ENCODE measurements at places on chromosomes 3 and 15. TPM values are rescaled to one million over a fixed set of nuclear protein-coding genes. Genes with fewer than 3 reads are reported as not detected.

The SEMA5B gene
- total RNA-seq = not detected

The C3orf33 gene
- total RNA-seq = 2.4 TPM

The DLL4 gene
- 72.7 TPM for total RNA-seq

The ERICH6 gene
- not detected for total RNA-seq

The SPINK8 gene
- not detected for total RNA-seq

The CD47 gene
- total RNA-seq = 73.4 TPM

The PRR23C gene
- total RNA-seq = not detected

The PSTPIP1 gene
- total RNA-seq = 1.9 TPM

The BRPF1 gene
- 21.8 TPM for total RNA-seq

The PYGO1 gene
- 3.3 TPM for total RNA-seq

The RYR3 gene
- under 0.01 TPM for total RNA-seq

The LNP1 gene
- total RNA-seq = 2.2 TPM

The TMEM207 gene
- total RNA-seq = not detected

The ANKUB1 gene
- total RNA-seq = not detected

The ST8SIA2 gene
- total RNA-seq = not detected

The GOLGA8G gene
- not detected for total RNA-seq

The GCNT3 gene
- not detected for total RNA-seq

The ACKR4 gene
- total RNA-seq = 4.0 TPM

The CELF6 gene
- total RNA-seq = not detected

The ZNF106 gene
- total RNA-seq = 107 TPM

The CRABP1 gene
- total RNA-seq = not detected

The LRRIQ4 gene
- total RNA-seq = 0.07 TPM

The CCRL2 gene
- 14.6 TPM for total RNA-seq

The C3orf49 gene
- not detected for total RNA-seq

The CCDC33 gene
- total RNA-seq = not detected

The MUSTN1 gene
- total RNA-seq = not detected

The ROBO2 gene
- total RNA-seq = not detected

The CSTA gene
- not detected for total RNA-seq

The MYO5C gene
- 11.7 TPM for total RNA-seq

The SLCO2A1 gene
- 2.2 TPM for total RNA-seq

The GREM1 gene
- total RNA-seq = 0.07 TPM

The SEC61A1 gene
- total RNA-seq = 260 TPM

The CGGBP1 gene
- total RNA-seq = 112 TPM

The CPNE4 gene
- total RNA-seq = not detected

The KCNMB2 gene
- not detected for total RNA-seq

The ECE2 gene
- not detected for total RNA-seq

The SRGAP3 gene
- total RNA-seq = 0.53 TPM

The RLBP1 gene
- not detected for total RNA-seq

The PARP14 gene
- total RNA-seq = 69.0 TPM

The RHCG gene
- not detected for total RNA-seq

The CPLX3 gene
- total RNA-seq = not detected

The RPL4 gene
- 3,099 TPM for total RNA-seq

The PLA2G4E gene
- not detected for total RNA-seq

The ALDH1L1 gene
- total RNA-seq = not detected

The TEX55 gene
- total RNA-seq = not detected

The IQCH gene
- 2.4 TPM for total RNA-seq

The TLR9 gene
- under 0.01 TPM for total RNA-seq

The C15orf62 gene
- total RNA-seq = 0.40 TPM

The SCN11A gene
- 0.27 TPM for total RNA-seq

The MINAR1 gene
- 1.1 TPM for total RNA-seq

The POPDC2 gene
- 0.43 TPM for total RNA-seq

The ARHGEF3 gene
- 20.2 TPM for total RNA-seq

The CCDC191 gene
- 2.1 TPM for total RNA-seq

The RBSN gene
- 26.1 TPM for total RNA-seq

The SAXO2 gene
- total RNA-seq = 0.40 TPM

All from thoracic aorta endothelial cell (primary cell).